ENCODE measurements at places on chromosomes 6 and 20.

DNA sequence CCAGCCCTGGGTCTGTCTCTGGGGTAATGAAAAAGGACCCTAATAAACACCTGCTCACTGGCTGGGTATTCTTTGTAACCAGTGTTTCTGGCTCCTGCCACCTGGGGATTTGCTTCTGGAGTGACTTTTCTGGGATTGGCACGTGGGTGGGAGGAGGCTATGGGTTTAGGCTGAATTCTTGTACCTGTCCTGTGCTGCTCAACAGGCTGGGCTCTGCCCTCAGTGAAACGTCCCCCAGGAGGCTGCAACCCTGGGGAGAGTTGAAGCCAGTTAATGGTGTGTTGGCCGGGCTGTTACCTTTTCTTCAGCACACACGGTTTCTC is 6.8 kb downstream of the NPBWR2 start:
- DNase-seq, result no peak

DNA sequence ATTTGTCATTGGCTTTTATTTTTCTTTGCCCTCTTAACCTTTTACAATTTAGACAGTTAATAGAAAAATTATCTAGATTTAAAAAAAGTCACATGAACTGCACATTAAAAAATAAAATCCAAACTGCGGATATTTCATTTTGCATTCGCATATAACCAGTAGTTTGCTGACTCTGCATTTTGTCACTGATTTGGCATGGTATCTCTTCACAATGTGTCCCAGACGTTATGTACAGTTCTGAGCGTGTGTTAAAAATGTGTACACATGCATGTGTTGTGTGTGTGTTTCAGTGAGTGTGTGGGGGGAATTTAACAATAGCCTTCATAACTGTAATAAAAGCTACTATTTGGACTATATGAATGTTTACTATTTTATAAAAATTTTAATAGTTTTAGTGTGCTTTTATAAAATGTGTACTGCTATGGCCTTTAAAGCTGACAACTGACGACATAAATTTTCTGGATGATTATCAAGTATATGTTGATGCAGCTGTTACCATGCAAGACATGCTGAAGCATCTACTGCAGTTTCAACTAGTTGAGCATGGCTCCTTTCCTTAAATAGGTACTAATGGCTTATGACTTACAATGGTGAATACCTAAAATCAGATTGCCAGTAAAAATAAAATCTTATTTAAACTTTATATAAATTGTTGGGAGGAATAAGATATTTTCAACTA is 67.7 kb downstream of the HMGCLL1 start:
- no peak for DNase-seq

DNA sequence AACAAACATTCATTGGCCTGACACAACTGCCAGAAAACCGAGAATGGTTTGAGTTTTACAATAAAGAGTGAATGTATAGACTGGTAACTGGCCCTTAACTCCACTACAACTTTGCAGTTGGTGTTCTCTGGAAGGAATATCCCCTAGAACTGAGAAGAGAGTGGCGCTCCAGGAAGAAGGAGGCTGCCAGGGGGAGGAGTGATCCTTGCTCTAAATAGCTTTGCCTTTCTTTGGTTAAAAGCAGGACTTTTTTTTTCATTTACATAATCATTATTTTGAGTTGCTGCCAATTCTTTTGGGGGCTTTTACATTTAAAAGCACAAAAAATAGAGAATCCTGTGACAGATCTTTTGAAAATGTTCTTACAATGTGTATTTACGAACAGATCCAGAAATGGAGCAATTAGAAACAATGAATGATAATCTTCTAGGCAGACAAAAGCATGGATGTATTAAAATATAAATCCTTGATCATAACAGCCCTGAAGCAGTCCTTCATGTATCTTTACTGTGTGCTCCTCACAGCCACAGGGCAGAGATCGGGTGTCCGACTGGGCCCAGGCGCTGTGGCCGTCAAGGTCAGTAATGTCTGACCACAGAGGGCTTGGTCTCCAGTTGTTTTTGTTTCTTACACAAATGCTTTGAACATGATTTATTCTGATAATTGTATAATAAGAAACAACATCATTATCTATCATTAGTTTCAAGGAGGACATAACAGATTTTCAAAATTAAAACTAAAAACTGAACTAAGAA is 612.2 kb downstream of the HDGFL1 start:
- no peak for DNase-seq

GRCh38 chr6:32685603-32686002 is 19.1 kb upstream of the HLA-DQB1 start:
- peak; percentile 24 for DNase-seq

DNA sequence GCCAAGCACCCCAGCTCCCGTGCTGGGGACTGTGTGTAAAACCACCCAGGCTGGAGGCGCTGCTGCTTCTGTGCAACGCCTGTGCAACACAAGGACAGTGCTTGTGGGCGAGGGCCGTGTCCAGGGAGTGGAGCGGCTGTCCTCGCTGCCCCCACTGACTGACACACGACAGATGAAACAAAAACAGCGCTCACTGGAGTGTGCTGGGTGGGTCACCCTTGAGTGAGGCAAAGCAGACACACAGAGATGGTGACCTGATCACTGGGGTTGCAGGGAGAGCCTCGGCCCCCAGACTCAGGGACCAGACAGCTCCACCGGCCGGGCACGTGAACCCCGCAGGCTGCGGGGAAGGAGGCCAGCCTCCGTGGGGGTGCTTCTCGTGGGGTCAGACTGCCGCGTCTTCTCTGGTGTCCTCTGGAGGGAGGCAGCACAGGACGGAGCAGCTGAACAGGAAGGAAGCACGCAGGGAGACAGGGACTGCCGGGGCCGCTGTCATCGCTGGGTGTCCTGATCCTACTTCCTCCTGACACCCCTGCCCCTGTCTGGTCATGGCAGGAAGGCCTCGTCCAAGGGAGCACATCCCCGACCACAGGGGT is 75.9 kb upstream of the CST7 start:
- no peak for DNase-seq

- no peak for DNase-seq
Observed at GRCh38 chr6:73152966-73153757, 72.1 kb downstream of the KHDC1L start.

DNA sequence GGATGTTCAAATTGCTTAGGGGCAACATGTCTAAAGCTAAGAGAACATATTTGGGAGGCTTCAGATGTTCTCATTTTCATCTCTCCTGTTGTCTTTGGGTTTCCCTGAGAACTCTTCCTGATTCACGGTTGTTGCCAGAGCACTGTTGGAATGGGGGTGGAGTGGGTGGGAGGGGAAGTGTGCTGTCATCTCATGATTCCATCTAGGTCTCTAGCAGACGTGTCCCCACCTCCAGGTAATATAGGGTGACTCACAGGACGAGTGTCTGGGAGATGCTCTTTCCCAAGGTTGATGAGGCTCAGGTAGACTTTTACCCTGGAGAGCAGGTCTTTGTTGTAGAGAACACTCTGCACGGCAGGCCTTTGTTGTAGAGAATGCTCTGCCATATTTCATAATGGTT is 636.9 kb downstream of the QKI start:
- no peak for DNase-seq

- no peak for DNase-seq
Observed at GRCh38 chr6:135006386-135006914, 48.2 kb downstream of the HBS1L start.

GRCh38 chr6:26472549-26473290 is 15.0 kb downstream of the BTN2A1 start:
- DNase-seq, result no peak

DNA sequence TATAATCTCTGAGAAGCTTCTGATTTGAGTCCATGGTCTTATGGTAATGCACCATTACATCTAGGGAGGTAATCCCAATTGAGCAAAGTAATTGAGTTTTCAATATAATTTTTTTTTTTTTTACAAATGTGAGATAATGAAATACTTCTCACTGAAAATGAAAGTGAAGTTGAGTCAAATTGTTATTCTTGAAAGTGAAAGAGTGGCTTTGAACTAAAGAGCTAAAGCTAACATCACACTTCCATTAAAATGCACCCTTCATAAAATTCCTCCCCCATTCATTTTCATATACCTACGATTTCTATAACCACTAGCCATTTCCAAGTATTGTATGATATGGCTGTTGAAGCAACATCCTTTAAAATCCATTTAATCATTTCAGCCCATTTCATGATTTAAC is 149.1 kb upstream of the IMPG1 start:
- no peak for DNase-seq

- DNase-seq, result no peak
Observed at GRCh38 chr20:23656372-23656771, 18.6 kb upstream of the CST3 start.

- no peak for DNase-seq
Observed at GRCh38 chr6:160400446-160400845, 52.3 kb downstream of the SLC22A3 start.

DNA sequence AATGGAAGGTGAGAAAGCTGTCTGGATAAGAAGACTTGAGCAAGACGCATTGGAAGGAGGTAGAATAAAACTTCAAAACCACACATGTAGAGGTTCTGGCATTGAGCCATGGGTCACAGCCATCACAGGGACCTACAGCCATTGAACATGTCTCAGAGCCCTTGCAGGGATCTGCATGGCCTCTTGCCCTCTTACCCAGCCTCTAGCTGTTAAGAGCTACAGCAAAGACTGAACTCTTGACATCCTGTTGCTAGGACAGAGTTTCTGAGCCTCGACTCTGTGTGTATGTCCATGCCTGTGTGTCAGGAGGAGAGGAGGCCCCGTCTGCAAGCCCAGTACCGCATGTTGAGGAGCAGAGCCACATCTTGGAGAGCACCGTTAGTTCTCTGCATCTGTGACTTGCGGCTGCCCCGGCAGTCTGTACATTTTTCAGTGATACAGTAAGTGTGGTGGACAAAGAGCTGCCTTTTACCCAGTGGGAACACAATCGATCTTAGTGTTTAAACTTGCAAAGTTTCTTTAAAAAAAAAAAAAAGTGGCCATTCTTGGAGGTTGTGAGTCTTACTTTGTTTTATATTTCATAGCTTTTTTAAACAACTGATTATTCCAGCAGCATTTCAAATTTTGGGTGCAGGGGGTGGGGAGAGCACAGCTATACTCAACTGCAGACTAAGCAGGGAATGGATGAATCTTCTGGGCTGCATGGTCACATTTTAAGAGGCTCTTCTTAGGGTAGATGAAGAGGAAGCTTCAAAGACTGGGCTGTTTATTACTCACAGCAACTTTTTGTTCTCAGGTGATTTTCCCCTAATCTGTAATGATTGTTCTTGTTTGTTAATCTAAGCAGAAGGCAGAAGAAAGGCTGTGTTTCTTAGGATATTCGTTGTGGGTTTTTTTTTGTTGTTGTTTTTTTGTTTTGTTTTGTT is 88.5 kb downstream of the TBC1D7 start:
- no peak for DNase-seq

- DNase-seq, result peak; percentile 30
Observed at GRCh38 chr6:107668743-107669474, 155.2 kb downstream of the SCML4 start.

DNA sequence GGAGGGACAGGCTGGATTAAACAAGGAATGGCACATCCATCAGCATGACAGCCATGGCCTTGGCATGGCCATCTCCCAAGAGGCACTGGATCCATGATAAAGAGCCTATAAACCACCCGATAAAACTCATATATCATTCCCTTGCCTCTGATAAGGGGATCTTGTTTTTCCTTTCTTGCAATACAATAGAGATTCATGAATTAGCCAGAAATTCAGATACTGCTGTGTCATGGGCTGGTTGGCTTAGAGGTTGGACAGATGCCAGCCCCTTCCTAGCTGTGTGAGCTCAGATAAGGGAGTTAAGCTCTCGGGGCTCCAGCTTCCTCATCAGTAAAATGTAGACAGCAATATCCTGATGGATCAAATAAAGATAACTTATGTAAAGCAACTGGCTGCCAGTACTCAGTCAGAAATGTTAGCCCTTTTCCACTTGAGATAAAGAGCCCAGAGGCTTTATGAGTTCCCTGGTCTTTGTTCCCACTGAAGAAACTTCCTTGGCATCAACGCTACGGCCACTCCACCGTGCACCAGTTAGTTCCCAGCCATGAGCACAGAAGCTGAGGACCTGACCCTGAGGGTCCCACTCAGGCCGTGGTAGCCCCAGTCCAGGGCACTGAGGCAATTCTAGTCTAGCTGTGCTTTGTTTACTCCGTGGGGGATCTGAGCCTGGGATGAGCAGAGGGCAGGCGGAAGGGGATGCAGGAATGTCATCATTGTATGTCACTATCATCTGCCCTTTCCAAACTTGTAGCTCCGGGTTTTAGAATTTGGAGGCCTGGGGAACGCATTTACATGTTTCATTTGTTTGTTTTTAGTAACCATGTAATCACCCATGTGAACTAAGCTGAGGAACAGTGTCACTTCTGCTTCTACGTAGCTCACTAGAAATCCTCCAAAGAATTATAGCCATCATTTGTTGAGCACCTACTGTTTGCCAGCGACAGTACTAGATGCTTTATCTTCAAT is 67.2 kb upstream of the TBC1D7 start:
- no peak for DNase-seq

- DNase-seq, result no peak
Observed at GRCh38 chr6:117927866-117928265, 20.8 kb downstream of the SLC35F1 start.

DNA sequence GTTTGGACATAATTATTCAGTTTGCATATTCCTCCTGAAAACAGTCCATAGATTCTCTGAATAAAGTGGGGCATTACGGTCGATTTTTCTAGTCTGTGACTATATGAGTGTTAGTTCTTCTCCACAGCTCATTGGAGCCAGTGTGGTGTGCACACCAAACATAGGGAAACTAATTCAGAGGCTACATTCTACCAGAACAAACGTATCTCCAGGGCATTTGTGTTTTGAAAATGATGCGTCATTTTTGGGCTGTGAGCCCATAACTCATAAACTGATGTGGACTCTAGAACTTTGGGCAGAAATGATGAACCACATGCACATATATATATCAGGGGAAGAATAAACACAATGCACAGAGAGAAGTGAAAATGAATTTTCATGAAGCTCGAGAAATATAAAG is 41.8 kb downstream of the C6orf58 start:
- no peak for DNase-seq

- DNase-seq, result no peak
Observed at GRCh38 chr6:81769824-81770223, 17.3 kb upstream of the TENT5A start.

DNA sequence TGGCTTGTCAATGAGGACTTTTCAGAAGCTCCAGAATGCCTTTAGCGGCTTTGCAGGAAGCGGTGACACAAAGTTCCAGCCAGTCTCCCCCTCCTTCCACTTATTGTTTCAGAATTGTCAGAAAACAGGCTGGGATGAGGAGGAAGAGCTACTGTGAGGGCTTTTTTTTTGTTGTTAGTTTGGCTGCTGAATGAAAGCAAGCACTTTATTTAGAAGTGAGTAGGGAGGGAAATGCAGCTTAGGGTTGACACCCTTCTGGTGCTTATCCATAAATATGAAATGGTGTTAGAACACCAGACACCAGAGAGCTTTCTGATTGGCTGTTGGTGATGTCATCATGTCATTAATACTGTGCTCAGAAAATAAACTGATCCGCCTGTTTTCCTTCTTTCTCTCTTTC is 251.5 kb downstream of the SOX4 start:
- no peak for DNase-seq

GRCh38 chr6:93799226-93799625 is 379.9 kb upstream of the EPHA7 start:
- no peak for DNase-seq

GRCh38 chr6:62808565-62809293 is 402.5 kb upstream of the FKBP1C start:
- no peak for DNase-seq
